A549 treated with dexamethasone at 1 μM for 4 hours (cell line): ENCODE measurements at places on chromosomes 12 and 14. TPM values are rescaled to one million over a fixed set of nuclear protein-coding genes. Genes with fewer than 3 reads are reported as not detected.

Gene FOXA1
- 4.2 to 7.4 TPM (median 6.5 TPM) in 5 replicates for total RNA-seq

Gene ACOT4
- 1.5 to 1.8 TPM (median 1.7 TPM) in 5 replicates for total RNA-seq

Gene KRT84
- total RNA-seq = not detected in 5 replicates

Gene LRP1
- 9.7 to 18.2 TPM (median 14.8 TPM) in 5 replicates for total RNA-seq

Gene KRT6A
- total RNA-seq = 11.5 to 16.2 TPM (median 14.0 TPM) in 5 replicates
